ENCODE measurements at places on chromosomes 16 and 17.
A peak's percentile ranks its signal among the peaks of the same experiment; 100 is the strongest.

GRCh38 chr17:71821511-71821910 is 299.3 kb upstream of the SOX9 start:
- DNase-seq, result no peak

- no peak for DNase-seq
Measured at GRCh38 chr17:83145831-83146230, 66.4 kb downstream of the METRNL start.

DNA sequence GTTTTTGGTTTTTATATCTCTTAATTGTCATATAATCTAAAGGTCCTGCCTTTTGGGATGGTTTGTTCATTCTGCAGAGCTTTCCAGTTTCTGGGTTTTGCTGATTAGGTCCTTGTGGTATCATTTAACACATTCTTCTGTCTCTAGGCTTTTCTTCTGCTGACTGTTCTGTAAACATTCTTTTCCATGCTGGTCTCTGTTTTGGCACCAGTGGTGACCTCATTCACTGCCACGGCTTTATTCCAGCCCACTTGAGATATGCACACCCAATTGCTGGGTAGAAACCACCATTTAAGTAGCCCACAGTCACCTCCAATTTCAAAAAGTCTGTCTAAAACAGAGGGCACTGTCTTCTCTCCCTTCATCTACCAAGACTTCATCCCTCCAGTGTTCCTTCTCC is 31.1 kb upstream of the COX10 start:
- no peak for DNase-seq

DNA sequence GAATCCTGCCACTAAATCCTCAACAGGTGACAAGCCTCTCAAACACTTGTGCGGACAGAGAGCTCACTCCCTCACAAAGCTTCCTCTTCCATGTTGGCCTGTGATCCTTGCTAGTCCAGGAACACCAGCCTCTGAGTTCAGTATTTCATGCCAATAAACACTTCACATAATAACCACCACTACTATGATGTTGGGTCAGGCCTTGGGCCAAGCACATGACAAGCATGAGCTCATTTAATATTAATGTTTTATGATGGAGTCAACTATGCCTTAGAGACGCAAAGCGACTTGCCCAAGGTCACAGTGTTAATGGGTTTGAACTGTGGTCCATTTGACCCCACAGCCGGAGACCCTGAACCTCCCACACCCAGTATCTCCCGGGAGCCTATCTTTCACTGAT is 129.1 kb downstream of the GAS7 start:
- DNase-seq, result no peak

DNA sequence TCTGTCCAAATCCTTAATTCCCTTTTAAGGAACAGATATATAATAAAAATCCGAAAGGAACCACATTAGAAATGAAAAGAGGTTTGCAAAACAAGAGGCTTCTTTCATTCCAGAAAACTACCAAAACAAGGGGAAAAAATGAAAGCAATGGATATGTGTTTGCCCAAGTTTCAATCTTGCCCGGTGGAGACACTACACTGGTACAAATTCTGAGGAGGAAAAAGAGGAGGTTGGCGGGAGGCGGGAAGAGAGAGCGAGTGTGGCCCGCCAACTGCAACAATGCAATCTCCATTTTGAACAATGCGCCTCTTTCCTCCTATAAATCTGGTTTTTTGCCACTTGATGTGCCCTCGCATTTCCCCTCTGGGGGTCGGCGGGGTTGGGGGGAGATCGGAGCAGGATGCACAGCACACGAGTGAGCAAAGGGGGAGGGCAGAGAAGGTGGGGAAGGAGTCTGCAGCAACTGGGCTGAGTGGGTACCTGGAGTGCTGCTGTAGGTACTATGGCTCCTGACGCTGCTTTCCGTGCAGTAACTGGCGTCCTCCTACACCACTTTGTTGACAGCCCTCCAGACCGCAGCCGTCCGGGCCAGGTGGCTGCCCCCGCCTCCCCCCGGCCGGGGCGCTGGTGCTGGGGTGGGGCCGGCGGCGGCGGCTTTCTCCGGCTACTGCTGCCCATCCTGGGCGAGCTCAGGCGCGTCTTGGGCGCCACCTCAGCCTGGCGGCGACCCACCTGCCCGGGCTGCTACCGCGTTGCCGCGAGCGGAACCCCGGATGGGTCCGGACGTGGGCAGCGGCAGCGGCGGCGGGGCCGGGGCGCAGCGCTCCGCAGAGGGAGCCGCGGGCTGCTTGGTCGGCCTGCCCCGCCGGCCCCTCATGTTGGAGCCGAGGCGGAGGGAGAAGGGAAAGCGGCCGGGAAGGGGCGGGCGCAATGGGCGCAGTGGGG is 93.8 kb upstream of the PLEKHM1 start:
- peak; percentile 76 for DNase-seq

DNA sequence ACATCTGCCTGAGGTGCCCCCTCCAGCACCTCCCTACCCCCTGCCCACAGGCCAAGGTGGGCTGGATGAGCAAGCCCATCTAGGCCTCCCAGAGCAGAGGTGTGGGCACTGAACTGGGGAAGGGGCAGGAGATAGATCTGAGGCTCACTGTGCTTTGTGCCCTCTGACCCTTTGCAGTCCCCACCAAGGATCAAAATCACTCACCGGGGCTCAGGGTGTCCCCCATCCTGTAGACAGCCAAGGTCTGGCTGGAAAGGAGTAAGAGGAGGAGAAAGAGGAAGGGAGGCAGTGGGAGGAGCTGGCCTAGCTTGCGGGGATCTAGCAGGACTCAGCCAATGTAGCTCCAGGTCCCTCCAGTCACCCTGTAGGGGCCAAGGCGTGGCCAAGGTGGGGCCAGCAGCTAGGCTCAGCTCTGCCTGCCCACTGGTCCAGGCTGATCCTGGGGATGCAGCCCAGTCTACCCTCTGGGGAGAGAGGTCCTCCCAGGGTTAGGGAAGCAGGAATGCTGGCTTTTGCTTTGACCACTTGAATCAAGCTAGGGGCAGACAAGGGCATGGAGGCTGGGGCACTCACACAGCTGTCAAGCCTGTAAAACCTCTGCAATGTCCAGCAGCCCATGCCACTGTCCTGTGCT is 1.8 kb downstream of the SLC12A4 start:
- no peak for DNase-seq

- DNase-seq, result no peak
Measured at GRCh38 chr16:19135896-19136438, 22.2 kb downstream of the ITPRIPL2 start.

GRCh38 chr17:65371702-65372101 is 189.7 kb downstream of the AXIN2 start:
- no peak for DNase-seq

DNA sequence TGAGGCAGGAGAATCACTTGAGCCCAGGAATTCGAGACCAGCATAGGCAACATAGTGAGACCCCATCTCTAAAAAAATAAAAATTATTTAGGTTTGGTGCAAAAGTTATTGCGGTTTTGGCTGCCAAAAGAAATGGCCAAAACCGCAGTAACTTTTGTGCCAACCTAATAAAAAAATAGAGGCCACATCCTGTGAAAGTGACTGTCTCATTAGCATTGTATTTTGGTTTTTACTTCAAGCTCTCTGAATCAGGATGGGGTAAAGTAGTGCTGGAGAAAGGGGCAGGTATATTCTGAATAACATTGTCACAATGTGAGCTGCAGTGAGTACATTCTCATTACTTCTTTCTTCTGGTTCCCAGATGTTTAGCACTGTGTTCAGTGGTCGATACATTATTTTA is 36.0 kb downstream of the ATP6V0A1 start:
- no peak for DNase-seq

GRCh38 chr16:74865922-74866598 is 91.4 kb upstream of the FA2H start:
- no peak for DNase-seq

GRCh38 chr16:70689970-70690891 is 4.4 kb upstream of the MTSS2 start:
- no peak for DNase-seq

GRCh38 chr16:54331241-54332002 is 44.8 kb upstream of the IRX3 start:
- no peak for DNase-seq

DNA sequence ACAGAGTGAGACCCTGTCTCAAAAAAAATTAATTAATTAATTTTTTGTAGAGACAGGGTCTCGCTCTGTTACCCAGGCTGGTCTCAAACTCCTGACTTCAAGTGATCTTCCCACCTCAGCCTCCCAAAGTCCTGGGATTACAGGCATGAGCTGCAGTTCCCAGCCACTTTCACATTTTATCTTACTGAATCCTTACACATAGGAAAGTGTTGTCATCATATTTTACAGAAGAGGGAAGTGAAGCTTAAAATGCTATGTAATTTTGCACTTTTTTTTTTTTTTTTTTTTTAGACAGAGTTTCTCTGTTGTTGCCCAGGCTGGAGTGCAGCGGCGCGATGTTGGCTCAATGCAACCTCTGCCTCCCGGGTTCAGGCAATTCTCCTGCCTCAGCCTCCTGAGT is 21.1 kb upstream of the ZNF629 start:
- no peak for DNase-seq

GRCh38 chr17:47603830-47604597 is 45.7 kb upstream of the KPNB1 start:
- no peak for DNase-seq

GRCh38 chr16:81376880-81377279 is 62.1 kb downstream of the GAN start:
- no peak for DNase-seq

DNA sequence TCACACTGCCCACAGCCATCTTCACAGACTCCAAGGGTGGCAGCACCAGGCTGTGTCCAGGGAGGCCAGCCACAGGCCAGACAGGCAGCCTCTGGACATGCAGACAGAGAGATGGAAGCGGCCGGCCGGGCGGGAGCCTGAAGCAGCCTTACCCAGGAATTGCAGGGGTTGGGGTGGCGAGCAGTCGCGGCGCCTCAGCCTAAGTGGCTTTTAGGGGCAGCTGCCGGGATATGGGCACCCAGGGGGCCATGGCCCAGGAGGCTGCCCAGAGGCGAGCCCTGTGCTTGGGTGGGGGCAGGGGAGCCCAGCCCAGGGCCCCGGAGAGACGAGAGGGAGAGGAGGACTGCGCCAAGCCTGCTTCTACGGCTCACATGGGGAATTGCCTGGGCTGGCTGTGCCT is 1.5 kb upstream of the NHERF2 start:
- no peak for DNase-seq

DNA sequence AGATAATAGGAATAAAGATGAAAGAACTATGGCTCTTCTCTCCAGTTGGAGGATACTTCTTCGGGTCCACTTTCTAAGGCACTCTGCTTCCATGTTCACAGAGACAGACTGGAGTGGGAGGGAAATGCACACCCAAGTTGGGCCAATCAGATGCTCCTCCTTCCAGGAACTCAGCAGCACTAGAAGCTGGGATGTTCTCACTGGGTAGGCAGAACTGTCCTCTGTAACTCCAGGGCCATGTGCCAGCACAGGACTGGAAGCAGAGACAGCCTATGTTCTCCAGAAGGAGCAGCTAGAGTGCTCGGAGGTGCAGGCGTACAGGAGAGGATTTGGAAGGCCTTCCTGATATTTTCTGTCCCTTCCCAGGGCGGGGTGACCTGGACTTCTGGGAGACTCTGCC is 49.9 kb upstream of the SREBF1 start:
- no peak for DNase-seq

DNA sequence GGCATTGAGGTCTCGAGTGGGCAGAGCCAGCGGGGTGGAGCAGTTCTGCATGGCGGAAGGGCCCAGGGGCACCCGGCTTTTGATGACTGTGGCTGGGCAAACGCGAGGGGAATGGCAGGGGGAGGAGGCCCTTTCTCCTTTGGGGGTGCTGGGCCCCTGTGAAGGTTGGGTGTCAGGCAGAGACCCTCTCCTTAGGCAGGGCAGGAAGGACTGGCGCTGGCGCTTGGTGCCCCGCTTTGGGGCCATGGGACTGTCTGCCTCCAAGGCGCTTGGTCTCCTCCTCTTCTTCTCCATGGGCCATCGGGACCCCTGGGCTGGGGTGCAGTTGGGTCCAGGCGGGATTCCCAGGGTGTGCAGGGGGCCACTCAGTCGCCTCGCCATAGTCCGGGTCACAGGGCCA is 12.8 kb upstream of the GFAP start:
- no peak for DNase-seq

- no peak for DNase-seq
Measured at GRCh38 chr16:77910021-77910420, 112.3 kb upstream of the CLEC3A start.

DNA sequence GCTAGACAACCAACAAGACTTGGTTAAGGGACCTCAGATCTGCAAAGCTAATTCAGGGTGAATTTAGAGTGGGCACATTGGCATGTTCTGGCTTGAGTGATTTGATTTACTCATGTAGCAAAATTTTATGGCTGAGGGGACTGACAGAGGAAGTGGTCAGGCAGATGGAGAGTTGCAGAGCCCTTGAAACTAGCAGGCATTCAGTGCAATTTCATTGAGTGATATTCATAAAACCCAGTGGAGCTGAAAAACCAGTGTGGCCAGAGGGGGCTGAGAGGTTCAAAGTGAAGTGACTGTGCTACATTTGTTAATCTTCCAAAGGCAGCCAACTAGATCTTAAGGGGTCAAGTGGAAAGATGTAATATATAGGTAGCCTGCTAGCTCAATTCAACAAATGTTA is 2.2 kb upstream of the TMEM94 start:
- DNase-seq, result no peak

GRCh38 chr16:57357330-57358085 is 1.1 kb upstream of the CCL22 start:
- DNase-seq, result no peak

DNA sequence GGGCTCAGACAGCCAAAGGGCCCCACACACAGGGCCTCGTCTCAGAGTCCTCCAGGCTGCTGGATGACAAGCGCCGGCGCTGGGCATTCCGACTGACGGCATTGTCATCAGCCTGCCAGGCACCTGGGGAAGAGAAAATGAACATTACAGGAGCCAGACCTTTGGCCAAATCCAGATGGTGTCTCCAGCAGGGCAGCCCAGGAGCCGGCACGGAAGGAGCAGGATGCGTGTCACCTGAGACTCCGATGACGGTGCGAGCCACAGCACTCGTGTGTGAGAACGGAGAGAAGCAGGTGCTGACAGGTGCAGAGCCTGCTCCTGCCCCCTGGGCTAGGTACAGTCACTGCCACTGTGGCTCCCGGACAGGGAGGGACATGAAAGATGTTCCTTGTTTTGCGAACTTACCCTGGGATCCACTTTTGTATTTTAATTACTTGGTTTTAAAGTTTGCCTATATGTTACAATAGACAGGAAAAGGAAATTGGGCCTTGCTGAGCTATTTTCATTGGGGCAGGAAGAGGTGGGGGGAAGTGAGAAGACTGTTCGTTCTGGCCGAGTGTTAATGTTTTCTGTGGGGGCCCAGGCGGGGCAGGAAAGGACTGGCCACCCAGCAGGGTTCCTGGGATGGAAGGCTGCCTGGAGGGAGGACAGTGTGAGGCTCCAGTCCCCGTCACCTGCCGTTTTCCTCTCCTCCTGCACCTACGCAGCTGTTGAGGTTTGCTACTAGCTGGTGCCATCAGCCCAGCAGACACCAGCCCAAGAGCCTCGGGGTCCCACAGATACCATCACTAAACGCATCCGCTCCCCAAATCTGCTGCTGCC is 4.4 kb upstream of the FOXJ1 start:
- peak; percentile 64 for DNase-seq

GRCh38 chr16:54063279-54063773 is 223.3 kb downstream of the IRX3 start:
- DNase-seq, result no peak

GRCh38 chr17:34361478-34362061 is 1.5 kb downstream of the CCL1 start:
- peak; percentile 60 for DNase-seq

GRCh38 chr17:29068818-29069217 is 25.9 kb downstream of the PIPOX start:
- DNase-seq, result no peak

GRCh38 chr16:50309156-50309526 is 42.8 kb downstream of the ADCY7 start:
- DNase-seq, result no peak

- peak; percentile 53 for DNase-seq
Measured at GRCh38 chr17:73998653-73999645, 204.5 kb upstream of the RPL38 start.

Data from CD4-positive, alpha-beta T cell treated with Interleukin-10 for 1 hour (primary cell).